ENCODE measurements at places on chromosomes 3 and 15.
A peak's percentile ranks its signal among the peaks of the same experiment; 100 is the strongest.

- DNase-seq, result no peak
These were observed 7.8 kb upstream of the NR2F2 start for GRCh38 chr15:96322536-96323318.

GRCh38 chr3:72847751-72848702 is at the start of gene SHQ1:
Gene SHQ1, minus strand, starts transcription at chr3:72848445. Its CDS starts 105 bp downstream, at chr3:72848340.
- peak; percentile 87 for DNase-seq

- no peak for DNase-seq
These were observed 32.9 kb upstream of the RFTN1 start for GRCh38 chr3:16546186-16547010.

GRCh38 chr15:60905587-60905986 is 323.5 kb downstream of the RORA start:
- peak; percentile 33 for DNase-seq

GRCh38 chr3:194756791-194757325 is 71.2 kb downstream of the FAM43A start:
- no peak for DNase-seq

DNA sequence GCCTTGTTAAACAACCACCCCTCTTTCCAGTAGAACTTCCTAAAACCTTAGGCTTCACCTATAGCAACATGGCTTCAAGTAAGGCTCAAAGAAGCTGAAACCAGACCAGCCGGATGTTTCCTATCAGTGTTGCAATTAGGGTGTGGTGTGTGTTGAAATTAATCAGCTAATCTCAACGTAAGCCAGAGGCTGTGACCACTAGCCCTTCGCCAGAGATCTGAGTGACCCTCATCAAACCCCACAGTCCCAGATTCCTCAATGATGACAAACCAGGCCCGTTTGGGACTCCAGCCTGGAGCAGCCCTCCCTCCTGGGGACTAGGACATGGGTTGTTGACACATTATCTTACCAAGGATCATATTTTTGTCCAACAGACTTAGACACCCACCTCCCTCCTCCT is 27.3 kb downstream of the CYP11A1 start:
- no peak for DNase-seq

- DNase-seq, result no peak
These were observed 1.8 kb downstream of the RBMS3 start for GRCh38 chr3:29282427-29283230.

GRCh38 chr3:57943525-57944495 is 64.4 kb upstream of the FLNB start:
- no peak for DNase-seq

- DNase-seq, result no peak
These were observed 8.3 kb upstream of the THSD4 start for GRCh38 chr15:71106802-71107500.

DNA sequence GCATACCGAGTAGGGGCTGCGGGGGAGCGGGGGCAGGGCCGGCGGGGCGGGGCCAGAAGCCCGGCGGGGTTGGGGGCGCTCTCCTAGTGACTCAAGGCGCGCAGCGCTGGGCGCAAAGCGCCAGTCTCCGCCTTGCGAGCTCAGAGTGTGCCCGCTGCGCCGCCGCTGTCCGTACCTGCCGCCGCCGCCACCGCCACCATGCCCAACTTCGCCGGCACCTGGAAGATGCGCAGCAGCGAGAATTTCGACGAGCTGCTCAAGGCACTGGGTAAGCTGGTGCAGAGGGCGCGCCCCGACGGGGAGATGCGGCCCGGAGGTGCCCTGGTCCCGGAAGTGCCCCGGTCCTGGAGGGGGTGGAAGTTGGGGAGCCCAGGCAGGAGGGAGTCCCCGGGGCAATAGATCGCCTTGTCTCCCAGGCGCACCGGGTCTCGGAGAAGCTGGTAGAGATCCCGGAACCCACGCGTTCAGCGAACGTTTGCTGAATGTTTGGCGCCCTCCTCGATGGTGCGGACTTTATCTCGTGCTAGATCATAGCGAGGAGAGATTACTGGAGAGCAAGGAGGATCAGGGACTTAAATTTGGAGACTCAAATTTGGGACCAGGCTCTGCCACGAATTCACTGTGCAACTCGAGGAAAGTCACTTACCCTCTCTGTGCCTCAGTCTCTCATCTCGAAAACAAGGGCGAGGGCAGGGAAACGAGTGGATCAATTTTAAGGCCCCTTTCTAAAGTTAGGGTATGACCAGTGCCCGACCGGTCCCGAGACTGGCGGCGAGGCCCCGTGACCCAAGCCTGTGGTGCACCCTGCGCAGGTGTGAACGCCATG is at the start of gene CRABP1:
Gene CRABP1 (plus strand): TSS at position 123 of the 826 bp plus-strand sequence. CDS start 76 bp downstream, at position 199.
- DNase-seq, result no peak

DNA sequence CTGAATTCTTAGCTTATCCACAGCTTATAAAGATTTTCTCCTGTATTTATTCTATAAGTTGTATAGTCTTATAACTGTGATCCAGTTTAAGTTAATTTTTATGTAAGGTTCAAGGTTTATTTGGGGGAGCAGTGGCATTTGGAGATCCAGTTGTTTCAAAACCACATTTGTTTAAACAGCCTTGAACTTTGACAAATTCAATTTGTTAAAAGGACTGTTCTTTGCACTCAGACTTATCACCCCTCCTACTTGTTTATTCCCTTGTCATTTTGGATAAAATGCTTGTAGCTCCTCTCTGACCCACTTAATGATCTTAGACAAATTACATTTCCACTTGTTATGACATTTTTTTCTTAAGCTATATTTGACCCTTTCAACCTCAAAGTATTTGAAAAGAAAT is 327.8 kb downstream of the DOCK3 start:
- DNase-seq, result no peak

- no peak for DNase-seq
These were observed 13.2 kb downstream of the TSPAN3 start for GRCh38 chr15:77057685-77058084.

DNA sequence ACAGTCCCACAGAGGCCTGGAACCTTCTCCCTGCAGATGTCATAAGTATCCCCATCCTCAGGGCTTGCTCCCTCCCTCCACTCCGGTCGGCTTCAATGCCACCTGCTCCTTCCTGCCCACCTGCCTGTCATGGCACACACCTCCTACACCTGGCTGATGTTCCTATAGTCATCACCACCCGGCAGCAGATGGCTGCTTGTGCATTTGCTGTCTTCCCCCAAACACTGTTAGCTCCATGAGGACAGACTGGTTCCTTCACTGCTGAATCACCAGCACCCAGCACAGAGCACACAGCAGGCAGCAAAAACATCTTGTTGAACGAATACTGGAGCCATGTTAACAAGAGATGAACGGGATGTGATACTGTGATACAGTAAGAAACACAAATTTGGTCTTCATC is 14.8 kb downstream of the TARS3 start:
- DNase-seq, result no peak

DNA sequence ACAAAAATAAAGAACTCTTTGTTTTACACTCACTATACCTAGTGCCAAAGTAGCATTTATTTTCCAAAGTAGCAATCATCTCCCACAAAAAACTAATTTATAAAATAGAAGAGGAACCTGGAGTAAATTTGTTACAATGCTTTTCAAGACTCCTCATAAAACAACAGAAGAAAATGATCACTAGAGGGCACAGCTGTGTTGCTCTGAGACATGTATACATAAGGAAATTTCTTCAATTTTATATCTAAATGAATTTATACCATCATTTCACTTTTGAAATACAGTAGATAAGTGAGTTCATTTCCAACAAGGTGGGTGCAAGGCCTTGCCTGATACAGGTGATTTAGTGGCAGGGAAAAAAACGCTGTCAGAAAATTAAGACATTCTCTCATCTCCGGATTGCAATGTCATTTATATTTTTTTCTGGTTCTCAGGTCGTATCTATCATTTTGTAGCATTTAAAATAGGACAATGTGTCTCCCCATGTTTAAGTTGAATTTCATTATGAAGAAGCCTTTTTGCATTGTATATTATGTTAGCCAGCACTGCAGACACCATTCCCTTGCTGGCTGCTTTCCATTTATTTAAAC is 25.3 kb upstream of the ARHGEF26 start:
- no peak for DNase-seq

DNA sequence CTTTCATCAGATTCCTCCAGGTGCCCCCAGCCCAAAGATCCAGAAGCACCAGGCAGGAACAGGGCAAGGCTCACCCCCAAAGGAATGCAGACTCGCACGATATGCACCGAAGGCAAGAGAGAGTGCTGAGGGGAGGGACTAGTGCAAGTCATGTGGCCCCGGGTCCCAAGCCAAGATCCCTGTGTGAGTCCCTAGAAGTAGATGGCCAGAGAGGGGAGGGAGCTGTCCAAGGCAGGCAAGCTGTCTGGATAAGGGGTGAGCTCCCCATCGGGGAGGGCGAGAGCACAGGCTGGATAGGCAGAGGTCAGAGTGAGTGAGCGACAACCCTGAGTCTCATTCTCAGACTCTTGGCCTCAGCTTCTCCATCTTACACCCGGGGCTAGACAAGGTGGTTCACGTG is 171.5 kb upstream of the LINGO1 start:
- no peak for DNase-seq

- no peak for DNase-seq
These were observed 122.7 kb upstream of the RASGRP1 start for GRCh38 chr15:38687340-38687739.

DNA sequence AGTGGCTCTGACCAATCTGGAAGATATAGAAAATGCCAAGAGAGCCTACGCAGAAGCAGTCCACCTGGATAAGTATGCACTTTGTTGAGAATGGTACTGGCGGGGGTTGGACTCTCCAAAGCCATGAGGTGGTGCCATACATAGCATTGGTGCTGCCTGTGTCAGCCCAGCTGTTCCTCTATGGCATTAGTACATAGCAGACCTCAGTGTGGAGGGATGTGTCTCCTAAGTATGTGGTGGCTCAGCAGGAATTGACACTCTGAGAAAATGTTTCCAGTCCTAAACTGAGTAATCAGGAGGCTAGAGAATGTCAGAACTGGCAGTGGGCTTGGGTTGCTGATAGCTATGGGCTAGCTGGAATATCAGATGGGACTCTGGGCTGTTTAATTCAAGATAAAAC is 48.4 kb downstream of the ADPGK start:
- DNase-seq, result no peak

DNA sequence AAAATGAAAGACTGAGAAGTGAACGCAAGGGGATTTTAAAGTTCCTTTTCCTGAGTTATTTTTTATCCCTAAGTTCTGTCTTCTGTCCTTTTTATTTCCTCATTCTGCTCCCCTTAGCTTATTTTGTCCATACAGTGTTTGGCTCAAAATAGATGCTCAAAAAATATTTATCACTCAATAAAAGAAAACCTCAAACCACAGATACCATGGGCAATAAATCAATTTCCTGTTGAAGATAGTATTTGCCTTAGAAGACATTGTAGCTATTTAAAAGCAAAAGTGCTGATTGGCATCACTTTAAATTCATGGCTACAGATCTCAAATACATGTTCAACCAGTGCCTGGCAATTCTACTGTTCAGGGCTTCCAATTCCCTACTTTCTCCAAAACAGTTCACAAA is 316.5 kb upstream of the ADAMTS9 start:
- DNase-seq, result no peak

- DNase-seq, result no peak
These were observed 73.2 kb upstream of the SNRPA1 start for GRCh38 chr15:101368086-101368780.

DNA sequence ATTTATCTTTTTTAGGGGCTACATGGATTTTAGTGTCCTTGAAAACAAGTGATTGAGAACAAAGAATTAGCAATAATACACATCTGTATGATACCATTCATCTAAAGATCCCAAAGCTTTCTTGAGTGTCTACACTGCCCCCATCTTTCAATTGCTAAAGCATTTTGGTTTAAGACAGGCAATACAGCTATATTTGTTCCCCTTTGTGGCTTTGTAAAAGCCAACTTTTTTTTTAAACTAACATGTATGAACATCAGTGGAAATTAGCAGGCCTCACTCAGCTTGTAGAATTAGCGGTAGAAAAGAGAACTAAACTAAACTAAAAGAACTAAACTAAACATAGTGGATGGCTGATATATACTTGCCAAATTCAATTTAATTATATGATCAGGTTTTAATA is 449.6 kb downstream of the MECOM start:
- DNase-seq, result no peak

GRCh38 chr3:168608926-168609325 is 513.2 kb upstream of the GOLIM4 start:
- no peak for DNase-seq

DNA sequence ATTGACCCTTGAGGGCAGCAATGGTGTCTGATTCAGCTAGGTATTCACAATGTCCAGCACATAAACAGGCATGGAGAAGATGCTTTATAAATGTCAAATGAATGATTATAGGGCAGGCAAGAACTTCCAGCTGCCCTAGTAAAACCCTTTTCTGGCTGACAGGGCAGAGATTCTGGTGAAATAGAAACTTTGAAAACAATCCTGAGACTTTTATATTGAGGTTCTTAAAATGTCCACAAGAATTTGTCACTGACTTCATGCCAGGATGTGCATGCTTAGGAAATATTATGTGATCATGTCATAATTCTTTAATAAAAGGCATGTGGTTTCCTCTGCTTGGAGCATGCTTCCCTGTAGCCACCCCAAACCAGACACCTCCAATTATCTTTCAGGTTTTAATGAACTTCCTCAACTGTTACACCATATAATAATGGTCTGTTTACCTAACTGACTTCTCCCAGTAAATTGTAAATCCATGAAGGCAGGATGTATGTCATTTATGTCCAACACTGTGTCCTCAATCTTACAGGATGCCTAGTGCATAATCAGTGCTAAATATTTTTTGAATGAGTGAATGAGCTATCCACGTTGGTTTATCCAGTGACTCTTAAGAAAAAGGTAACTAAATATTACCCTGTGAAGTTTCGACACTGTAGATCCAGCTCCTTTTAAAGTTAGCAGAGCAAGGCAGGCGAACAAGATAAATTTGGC is 43.4 kb upstream of the CLRN1 start:
- no peak for DNase-seq

DNA sequence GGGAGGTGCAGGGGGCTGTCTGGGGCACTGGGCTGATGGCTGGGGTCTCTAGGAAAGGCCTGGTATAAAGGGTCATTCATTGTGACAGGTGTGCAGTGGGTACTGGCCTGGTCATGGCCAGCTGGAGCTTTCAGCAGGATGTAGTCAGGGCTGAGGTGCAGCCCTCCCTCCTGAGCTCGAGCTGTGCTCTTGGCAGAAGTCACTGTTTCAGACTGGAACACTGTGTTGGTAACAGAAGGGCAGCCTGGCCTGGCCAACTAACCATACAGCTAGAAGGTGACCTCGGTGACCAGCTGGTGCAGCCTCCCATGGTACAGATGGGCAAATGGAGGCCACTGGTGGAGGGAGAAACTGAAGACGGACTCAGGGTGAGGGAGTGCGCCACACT is 34.4 kb upstream of the LCTL start:
- no peak for DNase-seq

GRCh38 chr15:48627260-48627940 is 18.1 kb downstream of the FBN1 start:
- DNase-seq, result no peak

DNA sequence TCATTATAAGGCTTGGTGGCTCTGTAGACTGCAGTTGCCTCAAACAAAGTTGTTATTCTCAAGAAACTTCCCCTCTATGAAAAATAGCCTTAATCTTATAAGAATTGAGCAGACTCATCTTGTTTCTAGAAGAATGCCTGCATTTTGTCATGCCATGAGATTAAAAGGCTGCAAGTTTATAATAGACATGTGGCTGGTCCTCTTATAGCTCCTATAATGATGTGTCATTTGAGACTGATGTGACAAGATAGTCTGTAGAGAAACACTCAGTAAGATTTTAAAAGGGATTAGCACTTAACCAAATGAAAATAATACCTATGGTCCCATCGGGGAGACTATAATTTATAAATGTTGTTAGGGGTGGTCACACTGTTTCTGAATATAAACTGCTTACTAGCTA is 312.5 kb downstream of the OXSM start:
- no peak for DNase-seq

- DNase-seq, result no peak
These were observed 45.1 kb downstream of the ZBTB38 start for GRCh38 chr3:141413391-141413790.
